Amniotic stem cell (primary cell): ENCODE measurements at places on chromosomes 16 and 17.

GRCh38 chr17:41420134-41420533, 4.3 kb downstream of the KRT37 start:
- no peak for DNase-seq

DNA sequence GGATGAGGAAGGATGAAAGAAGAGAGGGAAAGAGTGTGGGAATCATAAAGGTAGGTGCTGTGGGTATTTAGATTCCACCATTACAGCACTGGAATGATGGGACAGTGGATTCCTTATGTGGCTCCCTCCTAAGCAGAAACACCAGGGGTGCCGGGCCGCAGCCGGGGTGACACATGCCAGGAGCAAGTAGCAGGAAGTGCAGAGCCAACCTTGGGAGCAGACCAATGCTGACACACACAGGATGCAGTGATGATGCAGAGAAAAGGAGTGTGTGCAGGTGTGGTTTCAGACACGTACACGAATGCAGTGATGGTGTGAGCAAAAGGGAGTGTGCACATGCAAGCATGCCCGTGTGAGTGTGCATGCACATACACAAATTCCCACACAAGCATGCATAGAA, 338.0 kb downstream of the SLC39A11 start:
- no peak for DNase-seq

- DNase-seq, result no peak
Measured at GRCh38 chr17:59067756-59068155, 38.9 kb downstream of the TRIM37 start.

- no peak for DNase-seq
Measured at GRCh38 chr17:39252788-39253460, 27.2 kb upstream of the STAC2 start.

DNA sequence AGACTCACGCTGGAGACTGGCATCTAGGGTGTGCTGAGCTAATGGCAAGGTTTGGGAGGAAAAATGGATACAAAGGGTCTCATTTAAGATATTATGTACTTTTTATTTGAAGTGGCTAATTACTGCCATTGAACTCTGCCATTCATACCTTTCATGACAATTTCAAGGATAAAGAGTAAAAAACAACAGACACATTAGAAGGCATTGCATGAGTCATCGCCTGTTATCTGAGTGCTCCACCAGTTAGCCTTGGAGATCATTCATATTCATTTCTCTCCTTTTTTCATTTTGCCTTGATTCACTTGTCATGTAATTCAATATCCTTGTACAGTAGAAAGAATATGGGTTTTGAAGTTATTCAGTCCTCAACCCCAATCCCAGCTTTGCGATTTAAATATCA, 109.5 kb downstream of the CDH8 start:
- DNase-seq, result no peak

GRCh38 chr16:11583889-11584565, 2.7 kb downstream of the LITAF start:
- DNase-seq, result no peak

DNA sequence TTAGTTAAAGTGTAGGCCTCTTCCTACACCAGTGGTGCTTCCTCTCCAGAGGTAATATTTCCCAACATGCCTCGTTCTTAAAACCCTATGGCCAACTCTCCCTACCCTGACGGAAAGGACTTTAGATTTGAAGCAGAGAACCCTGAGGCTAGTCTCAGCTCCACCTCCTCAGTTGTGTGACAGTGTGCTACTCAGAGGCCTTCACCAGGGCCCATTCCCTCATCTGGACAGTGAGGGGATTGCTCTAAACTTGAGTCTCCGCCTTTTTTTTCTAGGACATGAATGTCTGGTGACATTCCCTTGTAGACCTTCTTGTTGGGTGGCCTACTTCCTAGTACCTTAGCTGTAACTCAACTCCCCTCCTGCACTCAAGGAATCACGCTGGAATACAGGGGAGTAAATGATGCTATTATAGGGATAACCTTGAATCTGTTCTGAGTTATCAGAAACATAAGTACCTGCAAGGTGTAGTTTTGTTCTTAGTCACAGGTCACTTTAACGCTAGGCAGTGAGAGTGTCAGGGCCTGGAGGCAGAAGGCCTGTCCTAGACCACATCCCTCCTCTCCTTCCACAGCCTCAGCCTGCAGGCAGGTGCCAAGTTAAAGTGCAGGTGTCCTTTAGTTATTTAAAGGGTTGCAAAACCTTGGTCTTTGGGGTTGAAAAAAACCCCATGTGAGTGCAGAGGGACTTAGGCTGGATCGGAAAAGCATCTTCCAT, 26.9 kb downstream of the LDHD start:
- no peak for DNase-seq

DNA sequence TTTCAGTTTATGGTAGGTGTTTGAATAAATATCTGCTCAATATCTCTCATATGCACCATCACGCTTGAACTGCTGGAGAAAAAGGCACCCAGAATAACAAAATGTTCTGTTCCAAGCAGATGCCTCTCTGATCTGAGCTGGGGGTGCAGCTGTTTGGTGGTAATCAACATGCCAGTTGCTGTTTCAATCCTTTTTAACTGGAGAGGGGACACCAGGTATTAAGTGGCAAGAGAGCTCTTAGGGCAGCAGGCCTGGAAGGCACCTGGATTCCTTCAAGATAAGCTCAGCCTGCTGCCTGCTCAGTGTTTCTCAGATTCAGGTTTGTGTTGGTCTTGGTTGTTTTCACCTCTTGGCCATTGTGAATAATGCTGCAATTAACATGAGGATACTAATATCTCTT, 27.2 kb upstream of the VAT1L start:
- DNase-seq, result no peak

DNA sequence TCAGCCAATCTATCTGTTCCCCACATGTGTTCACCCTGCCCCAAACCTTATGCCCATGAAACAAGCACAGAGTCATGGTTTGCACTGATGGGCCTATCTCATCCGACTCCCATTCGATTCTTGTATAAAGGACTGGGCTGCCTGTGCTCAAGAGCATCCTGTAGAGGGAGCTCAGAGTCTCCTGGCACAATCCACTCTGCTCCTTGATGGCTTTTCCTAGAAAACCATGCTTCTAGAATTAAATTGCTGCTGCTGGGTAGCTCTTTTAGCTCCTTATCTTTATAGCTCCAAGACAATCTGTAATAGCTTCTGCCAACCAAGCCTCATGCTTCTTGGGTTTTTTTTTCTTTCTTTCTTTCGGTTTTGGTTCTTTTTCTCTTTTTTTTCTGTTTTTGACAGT, 9.7 kb downstream of the ZNF19 start:
- no peak for DNase-seq

DNA sequence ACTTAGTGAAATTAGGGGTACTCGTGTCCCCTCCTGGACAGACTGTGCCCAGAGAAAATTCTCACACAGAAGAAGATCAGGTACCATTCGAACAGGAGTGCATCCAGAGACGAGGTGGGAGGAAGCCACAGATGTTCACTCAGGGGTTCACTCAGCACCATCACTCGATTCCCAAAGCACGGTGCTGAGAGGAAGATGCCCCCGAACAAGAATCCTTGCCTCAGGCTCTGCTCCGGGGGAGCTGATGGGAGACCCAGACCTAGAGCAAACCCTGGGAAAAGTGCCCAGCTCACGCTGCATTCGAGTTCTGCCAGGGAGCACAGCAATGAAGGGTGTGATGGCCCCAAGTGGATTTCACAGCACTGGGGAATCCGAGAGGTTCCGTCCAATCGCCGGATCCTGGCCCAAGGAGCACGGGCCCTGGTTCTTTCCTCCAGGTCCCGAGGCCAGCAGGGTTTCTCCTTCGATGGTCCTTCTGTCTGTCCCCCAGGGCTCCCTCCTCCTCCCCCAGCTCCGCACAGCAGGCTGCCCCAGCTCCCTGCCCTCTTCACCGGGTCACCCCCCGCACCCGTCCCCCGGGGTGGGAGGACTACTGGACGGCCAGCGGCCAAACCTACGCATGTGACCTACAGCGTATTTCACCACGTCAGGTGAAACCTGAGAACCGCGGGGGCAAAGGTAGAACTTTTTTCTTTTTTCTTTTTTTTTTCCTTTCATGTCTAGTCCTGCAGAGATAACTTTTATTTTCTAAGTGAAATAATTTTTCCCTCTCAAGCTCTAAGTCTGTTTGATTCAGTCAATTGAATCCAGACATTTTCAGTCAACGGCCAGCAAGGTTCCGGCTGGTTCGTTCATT, 10.2 kb upstream of the UBE2I start:
- no peak for DNase-seq

DNA sequence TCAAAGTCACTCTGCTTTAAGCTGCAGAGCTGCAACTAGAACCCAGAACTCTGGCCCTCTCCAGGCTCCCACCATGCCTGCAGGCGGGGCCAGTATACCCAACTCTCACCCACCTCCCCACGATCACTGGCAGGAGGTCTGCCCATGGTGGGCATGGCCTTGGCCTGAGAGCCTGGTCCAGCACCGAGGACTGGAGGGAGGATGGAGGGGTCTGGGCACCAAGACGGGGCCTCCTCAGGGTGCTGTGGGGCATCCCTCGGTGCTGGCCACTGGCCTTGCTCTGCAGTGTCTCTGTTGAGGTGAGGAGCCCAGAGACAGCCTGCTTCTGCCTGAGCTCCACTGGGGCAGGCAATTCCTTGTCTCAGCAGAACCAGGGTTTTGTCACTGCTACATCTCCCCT, 1.5 kb upstream of the KRT16 start:
- no peak for DNase-seq

DNA sequence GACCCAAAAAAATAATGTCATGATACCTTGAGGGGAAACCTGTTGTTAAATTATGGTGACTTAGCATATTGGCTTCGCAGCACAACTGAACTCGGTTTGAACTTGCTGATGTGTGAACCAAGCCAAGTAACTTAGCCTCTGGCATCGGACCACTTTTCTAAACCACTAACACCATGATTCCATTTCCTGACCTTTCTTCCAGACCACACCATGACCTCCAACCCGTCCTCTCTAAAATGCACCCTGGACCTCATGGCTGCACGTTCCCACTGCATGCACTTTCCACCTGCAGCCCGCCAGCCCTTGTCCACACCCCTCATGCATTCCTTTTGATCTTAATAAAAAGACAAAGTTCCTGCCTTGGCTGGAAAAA, 29.3 kb downstream of the DYNLRB2 start:
- no peak for DNase-seq

DNA sequence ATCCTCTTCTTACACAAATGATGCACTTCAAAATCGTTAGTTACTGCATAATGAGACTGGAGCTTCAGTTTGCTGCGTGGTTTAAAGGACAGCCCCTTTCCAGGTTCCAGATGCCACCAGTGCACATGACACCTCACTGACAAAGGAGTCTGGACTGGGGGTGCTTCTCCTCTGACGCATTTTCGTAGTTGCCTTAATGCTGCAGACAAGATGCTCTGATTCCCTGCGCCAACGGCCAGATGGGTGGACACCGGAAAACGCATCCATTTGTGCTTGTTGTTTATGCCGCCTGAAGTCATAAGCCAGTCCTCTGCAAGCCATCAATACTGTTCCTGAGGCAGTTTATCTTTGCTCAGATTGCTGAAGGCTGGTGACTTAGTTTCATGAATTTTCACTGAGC, 16.0 kb downstream of the FBXO31 start:
- no peak for DNase-seq

DNA sequence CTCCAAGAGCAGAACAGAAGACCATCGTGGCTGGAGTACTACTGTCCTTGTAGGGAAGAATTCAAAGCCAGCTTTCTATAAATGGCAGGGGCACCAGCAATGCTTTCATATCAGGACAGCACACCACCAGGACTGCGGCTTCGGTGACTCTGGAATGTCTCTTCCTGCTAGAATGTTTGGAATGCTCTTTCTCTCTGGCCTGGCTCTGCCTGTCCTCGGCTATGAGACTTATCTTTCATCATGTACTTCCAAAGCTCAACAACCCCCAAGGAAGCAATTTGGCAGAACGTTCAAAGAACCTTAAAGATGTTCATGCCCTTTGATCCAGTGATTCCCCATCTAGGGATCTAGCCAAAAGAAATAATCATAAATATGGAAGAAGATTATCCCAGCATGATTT, 52.7 kb upstream of the NOG start:
- no peak for DNase-seq

DNA sequence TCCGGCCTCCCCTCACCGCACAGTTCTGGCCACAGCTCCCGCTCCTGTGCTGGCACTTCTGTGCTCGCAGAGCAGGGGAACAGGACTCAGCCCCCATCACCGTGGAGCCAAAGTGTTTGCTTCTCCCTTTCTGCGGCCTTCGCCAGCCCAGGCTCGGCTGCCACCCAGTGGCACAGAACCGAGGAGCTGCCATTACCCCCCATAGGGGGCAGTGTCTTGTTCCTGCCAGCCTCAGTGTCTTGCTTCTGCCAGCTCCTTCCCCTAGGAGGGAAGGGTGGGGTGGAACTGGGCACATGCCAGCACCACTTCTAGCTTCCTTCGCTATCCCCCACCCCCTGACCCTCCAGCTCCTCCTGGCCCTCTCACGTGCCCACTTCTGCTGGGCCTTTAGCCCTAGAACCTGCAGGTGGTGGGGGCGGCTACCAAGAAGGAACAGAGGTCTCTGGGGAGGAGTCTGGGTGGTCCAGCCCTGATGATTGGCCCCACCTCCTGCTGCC, 645 bp upstream of the ELMO3 start:
- DNase-seq, result no peak

GRCh38 chr17:65366102-65366844, 195.2 kb downstream of the AXIN2 start:
- DNase-seq, result no peak

DNA sequence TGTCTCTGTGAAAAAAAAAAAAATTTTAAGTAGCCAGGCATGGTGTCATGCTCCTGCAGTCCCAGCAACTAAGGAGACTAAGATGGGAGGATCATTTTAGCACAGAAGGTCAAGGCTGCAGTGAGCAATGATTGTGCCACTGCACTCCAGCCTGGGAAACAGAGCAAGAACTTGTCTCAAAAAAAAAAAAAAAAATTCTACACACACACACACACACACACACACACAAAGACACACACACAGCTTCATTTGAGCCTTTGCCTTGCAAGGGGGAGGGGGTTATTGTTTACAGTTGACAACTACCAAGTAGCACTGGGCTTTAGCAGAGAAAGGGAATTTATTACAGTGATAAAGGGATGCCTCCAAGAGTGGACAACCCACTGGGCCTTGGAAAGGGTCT, 4.9 kb upstream of the POLR3E start:
- no peak for DNase-seq

- DNase-seq, result no peak
Measured at GRCh38 chr16:2090481-2090776, 42.6 kb downstream of the TSC2 start.

GRCh38 chr16:72109300-72109699, 15.7 kb downstream of the DHX38 start:
- DNase-seq, result no peak

- no peak for DNase-seq
Measured at GRCh38 chr16:19363740-19364139, 53.9 kb upstream of the TMC5 start.

DNA sequence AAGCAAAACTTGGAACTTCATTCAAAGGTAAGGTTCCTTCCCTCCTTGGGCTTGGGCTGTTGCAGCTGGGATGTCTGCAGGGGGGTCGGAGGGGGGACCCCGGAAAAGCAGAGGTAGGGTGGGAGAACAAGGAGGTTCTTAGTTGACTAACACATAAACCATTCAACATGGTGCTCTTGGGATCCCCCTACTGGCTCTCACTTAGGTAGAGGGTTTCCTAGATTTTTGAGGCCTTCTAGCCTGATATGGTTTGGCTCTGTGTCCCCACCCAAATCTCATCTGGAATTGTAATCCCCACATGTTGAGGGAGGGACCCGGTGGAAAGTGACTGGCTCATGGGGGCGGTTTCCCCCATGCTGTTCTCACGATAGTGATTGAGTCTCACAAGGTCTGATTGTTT, 93.9 kb downstream of the RGS9 start:
- no peak for DNase-seq

- DNase-seq, result no peak
Measured at GRCh38 chr17:2801841-2802240, 5.6 kb downstream of the RAP1GAP2 start.

GRCh38 chr16:57867000-57867561, 64.8 kb upstream of the KIFC3 start:
- DNase-seq, result no peak

- DNase-seq, result no peak
Measured at GRCh38 chr16:2776500-2777139, 460 bp downstream of the ELOB start.
